ENCODE measurements at places on chromosomes 5 and 9. TPM values are rescaled to one million over a fixed set of nuclear protein-coding genes. Genes with fewer than 3 reads are reported as not detected.

Gene FAM120AOS
- 37.6 TPM for total RNA-seq

Gene OTULINL
- total RNA-seq = 7.7 TPM

Gene AMBP
- total RNA-seq = 3.0 TPM

Gene THBS4
- 12.8 TPM for total RNA-seq

Gene CCDC107
- total RNA-seq = 9.0 TPM

Gene DNAJB5
- 38.0 TPM for total RNA-seq

Gene ITGA2
- total RNA-seq = 7.2 TPM

Gene CCDC183
- 1.6 TPM for total RNA-seq

Gene ZNF483
- total RNA-seq = 83.8 TPM

Gene PCDHA9
- 0.36 TPM for total RNA-seq

Gene F2RL2
- 0.10 TPM for total RNA-seq

Gene TMEM252
- not detected for total RNA-seq

Gene PSIP1
- total RNA-seq = 387 TPM

Gene IL5
- total RNA-seq = not detected

Gene PPP2R2B
- total RNA-seq = 36.6 TPM

Gene DMRT3
- not detected for total RNA-seq

Gene PAEP
- not detected for total RNA-seq

Gene MCCC2
- 71.4 TPM for total RNA-seq

Gene CDKN2B
- 0.31 TPM for total RNA-seq

Gene GNA14
- 3.2 TPM for total RNA-seq

Gene PCDHGA1
- total RNA-seq = 0.84 TPM

Gene PCYOX1L
- 7.9 TPM for total RNA-seq

Gene LCNL1
- not detected for total RNA-seq

Gene ETF1
- total RNA-seq = 168 TPM

Gene KCNV2
- total RNA-seq = not detected

Gene HSPB3
- total RNA-seq = not detected

Measured in H1 (cell line).